ENCODE measurements at places on chromosomes 5 and 9.

GRCh38 chr5:43281840-43282658 is 31.2 kb downstream of the HMGCS1 start:
- DNase-seq, result no peak

DNA sequence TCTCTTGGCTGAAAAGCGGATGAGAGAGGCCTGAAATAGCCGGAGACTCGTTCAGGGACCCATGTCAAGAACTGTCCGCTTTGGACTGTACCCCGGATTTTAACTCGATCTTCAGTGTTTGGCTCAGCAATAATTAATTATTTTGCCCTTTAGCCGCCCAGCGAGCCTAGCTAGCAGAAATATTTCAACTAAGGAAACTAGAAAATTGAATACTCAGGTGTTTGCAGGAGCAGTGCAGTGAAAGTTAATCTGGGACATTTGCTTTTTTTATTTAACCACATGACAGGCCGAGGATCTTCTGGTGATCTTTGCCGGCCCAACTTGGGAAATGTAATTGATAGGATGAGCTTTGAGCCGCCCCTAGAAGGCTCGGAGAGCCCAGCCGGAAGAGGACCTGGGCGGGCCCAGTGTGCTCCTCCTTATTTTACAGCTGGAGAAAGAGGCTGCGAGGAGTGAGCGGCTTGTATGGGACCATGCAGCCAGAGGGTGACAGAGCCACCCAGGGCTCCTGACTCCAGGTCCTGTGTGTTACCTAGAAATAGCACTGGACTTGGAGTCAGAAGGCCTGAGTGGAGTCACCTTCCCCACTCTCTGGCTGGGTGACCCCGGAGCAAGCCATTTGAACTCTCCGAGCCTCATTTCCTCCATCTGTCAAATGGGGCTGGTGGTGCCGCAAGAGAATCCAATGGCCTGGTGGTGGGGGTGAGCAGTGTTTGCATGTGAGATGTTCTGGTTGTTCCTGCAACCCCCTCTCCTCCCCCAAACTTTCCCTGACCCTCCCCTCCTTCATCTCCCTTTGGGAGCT is 2.4 kb downstream of the PPARGC1B start:
- no peak for DNase-seq

GRCh38 chr9:14529629-14530028 is 163.6 kb downstream of the ZDHHC21 start:
- DNase-seq, result no peak

DNA sequence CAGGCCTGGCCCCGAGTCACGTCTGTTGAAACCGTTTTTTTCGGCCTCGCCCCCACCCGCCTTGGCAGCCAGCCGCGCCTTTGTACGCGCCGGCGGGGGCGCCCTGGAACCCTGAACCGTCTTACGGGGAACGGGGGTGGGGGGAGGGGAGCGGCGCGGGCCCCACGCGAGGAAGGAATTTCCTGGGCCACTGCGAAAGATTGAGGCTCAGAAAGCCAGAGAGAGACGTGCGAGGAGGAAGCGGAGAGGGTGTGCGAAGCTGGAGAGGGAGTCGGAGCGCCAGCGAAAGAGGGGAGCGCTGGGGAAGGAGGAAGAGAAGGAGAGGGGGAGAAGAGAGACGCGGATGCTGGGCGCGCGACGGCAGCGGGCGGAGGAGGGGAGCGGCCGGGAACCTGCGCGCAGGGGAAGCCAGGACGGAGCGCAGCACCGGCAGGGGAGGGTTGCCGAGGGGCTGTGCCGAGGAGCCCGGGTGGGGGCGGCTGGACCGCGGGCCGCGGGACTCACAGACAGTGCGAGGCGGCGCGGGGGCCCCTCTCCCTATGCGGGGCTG is 4.6 kb upstream of the PRDM12 start:
- DNase-seq, result no peak
